Activated CD8-positive, alpha-beta memory T cell treated with anti-CD3 and anti-CD28 coated beads for 48 hours (primary cell): ENCODE measurements at places on chromosomes 4 and X.

DNA sequence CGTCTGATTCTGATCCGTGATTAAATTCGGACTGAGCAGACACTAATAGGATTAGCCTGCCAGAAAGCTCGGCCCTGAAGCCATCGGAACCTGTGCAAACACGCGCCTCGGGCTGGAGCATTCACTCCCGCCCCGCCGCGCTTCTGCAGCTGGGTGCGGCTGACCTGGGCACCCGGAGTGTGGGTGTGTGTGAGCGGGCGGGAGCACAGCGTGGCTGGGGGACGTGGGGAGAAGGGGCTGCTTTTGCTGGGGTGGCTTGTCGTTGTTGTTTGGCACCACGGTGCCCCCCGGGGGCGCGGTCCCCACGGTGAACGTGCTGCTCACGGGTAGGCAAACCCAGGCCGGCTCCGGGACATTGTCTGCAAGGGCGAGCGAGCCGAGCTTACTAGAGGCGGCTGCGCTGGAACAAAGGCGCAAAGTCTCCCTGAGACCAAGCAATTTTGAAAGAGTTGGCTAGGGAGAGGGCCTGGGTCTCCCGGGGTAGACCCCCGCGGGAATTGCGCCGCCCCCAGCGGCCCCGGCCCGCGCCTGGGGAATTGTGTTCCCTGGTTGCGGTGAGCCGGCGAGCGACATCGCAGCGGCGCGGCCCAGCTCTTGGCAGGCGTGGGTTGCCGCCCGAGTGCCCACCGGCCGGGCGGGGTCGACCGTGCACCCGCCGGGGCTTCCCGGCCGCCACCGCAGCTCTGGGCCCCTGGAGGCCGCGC, 1.4 kb downstream of the MAMLD1 start:
- no peak for DNase-seq

GRCh38 chr4:159272273-159273140, 169.6 kb downstream of the RAPGEF2 start:
- no peak for DNase-seq

DNA sequence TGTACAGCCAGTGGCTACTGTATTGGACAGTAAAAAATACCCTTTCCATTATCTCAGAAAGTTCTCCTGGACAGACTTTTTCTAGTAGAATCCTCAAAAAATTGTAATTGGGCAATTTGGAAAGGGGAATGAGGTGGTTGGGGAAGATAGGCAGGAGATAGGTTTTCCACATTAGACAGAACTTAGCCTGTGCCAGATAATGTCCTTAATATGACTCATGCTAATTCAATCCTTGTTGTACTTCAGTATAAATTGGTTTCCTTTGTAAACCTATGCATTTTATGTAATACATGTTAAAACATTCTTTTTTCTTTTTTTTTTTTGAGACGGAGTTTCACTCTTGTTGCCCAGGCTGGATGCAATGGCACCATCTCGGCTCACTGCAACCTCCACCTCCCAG, 8.9 kb downstream of the EIF4E start:
- DNase-seq, result no peak

- DNase-seq, result no peak
Observed at GRCh38 chr4:17098996-17099395, 200.6 kb upstream of the LDB2 start.

DNA sequence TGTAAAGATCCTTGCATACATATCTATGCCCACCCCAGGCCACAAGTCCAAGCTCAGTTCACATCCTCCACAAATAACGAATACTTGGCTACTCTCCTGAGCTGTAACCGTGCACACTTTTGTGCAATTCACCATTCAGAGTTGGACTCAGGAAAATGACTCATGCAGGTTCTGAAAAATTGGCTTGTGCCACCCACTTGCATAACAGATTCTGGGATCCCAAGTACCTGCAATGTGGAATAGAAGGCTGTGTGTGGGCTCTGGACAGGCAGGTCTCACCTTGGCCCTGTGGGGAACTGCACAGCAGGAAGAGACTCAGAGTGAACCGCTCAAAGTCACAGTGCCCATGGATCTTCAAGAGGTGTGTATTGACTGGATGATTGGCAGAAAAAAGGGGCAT, 502.7 kb downstream of the PACRGL start:
- no peak for DNase-seq

- no peak for DNase-seq
Observed at GRCh38 chr4:5563856-5564255, 144.5 kb downstream of the EVC2 start.

DNA sequence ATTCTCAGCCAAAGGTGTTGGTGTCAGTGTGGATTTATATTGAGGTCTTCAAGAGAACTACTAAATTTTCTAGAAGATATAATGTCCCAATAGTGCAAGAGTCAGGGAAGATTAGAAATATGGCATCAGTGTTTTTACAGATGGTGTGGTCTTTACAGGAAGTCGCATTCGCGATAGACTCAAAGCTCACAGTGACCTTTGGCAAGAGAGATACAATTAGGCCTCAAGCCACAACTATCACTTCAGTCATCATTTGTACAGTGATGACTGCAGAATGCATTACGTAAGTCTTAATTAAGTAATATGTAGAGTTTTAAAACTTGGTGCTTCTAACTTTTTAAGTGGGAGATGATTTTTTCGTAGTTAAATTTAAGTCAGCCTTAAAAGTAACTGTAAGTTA, 237.2 kb upstream of the FSTL5 start:
- DNase-seq, result no peak

GRCh38 chr4:850323-850945, 24.5 kb upstream of the CPLX1 start:
- DNase-seq, result no peak

GRCh38 chr4:11116940-11117339, 311.8 kb downstream of the HS3ST1 start:
- DNase-seq, result no peak

DNA sequence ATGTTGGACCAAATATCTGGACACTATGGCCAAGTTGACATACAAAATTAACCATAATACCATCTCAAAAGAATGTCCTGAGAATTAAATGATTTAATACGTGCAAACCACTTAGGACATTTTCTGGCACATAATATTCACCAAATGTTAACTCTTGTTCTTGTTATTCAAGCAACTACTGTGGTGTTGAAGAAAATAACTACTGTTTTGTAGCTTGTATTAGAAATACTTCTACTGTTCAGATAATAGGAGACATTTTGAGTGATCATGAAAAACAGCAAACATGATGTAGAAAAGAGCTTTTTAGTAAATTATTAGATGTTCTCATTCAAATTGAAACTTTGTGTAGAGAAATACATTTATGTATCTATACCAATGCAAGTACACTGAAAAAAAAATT, 140.7 kb upstream of the SMIM31 start:
- no peak for DNase-seq

DNA sequence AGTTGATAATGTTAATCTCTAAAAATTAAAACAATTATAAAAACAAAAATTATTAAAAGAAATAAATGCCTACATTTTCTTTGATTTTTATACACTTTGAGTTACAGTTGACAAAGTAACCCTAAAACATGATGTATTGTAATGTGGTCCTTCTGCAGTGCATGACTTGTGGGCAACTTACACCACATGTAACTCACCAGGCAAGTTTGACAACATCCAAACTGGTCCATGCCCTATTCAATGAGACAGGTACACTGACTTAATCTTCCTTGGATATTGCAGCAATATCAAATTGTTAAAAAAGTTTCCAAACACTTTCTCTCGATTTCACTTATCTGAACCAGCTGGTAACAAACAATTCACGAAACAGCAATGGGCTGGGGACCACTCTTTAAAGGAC, 81.5 kb downstream of the FTHL17 start:
- DNase-seq, result no peak

DNA sequence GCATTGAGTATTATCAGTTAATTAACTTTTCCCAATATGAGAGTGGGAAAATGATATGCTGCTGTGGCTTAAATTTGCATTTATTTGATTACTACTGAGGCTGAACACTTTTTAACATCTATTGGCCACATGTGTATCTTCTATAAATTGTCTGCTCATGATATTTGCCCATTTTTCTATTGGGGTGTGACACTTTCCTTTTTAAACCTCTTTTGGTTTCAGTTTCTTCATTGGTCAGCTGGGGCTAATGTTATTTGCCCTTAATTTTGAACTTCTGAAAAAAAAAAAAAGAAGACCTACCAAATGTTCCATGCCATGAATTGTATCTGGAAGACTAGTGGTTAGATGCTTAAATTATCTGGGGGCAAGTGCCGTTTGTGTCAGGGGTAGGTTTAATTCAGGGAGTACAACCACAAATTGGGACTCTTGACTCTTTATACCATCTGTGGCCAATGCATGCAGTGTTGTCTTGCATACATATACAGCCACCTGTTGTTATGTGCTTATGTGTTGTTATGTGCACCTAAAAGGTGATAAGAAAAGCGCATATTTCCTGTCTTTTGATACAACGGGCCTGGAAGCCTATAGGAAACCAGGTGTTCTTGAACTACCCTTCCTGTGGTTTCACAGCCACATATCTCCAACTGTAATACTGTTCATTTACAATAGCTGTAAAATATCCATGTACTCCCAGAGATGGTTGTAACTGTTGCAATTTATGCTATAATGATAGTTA, 49.0 kb downstream of the SH2D1A start:
- no peak for DNase-seq

GRCh38 chr4:73871511-73872310, 2.5 kb downstream of the CXCL1 start:
- DNase-seq, result no peak

DNA sequence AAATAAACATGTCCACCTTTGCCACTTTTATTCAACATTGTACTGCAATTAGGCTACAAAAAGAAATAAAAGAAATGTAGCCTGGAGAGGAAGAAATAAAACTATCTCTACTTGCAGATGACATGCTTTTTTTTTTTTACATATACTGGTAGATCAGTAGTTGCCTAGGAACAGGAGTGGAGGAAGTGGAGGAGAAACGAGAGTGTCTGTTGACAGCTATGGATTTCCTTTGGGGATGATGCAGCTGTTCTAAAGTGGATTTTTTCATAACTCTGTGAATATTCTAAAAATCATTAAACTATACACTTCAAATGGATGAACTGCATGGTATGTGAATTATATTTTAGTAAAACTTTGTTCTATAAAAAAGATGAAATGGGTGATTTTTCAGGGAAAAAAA, 116.4 kb downstream of the ANAPC4 start:
- no peak for DNase-seq

DNA sequence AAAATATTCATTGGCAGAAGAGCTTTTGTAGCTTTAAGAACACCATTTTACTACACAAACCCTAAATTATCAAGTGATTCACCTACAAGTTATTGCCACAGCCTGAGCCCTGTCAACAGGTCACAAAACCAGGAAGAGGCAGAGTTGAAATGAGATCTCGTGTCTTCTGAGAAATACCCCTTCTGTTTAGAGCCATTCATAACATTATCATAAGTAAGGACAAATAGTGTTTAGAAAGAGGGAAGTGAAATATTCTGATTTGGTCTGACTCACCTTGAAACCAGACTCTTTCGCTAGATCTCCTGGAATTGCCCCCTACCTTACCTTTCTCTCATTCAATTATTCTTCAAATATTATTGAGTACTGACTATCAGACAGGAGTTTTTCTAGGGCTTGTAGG, 5.9 kb downstream of the ETDB start:
- DNase-seq, result no peak
